ENCODE measurements at places on chromosomes 5 and 9.

DNA sequence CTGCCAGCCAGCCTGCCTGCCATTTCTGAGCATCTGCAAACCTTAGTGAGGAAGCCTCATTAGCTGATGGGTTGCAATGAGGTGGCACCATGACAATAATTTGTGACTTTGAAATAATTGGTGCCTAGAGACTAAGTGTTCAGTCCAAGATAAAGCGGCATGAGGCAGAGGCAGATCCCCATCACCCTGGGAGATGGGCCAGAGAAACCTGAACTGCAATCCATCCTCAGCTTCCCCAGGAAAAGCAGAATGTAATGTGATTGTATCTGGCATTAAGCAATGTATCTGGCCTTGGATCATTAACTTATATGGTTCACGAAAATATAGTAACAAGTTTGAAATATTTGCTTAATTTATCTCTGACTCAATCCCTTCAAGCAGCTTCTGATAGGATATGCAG, 101.0 kb downstream of the SPOCK1 start:
- DNase-seq, result no peak

DNA sequence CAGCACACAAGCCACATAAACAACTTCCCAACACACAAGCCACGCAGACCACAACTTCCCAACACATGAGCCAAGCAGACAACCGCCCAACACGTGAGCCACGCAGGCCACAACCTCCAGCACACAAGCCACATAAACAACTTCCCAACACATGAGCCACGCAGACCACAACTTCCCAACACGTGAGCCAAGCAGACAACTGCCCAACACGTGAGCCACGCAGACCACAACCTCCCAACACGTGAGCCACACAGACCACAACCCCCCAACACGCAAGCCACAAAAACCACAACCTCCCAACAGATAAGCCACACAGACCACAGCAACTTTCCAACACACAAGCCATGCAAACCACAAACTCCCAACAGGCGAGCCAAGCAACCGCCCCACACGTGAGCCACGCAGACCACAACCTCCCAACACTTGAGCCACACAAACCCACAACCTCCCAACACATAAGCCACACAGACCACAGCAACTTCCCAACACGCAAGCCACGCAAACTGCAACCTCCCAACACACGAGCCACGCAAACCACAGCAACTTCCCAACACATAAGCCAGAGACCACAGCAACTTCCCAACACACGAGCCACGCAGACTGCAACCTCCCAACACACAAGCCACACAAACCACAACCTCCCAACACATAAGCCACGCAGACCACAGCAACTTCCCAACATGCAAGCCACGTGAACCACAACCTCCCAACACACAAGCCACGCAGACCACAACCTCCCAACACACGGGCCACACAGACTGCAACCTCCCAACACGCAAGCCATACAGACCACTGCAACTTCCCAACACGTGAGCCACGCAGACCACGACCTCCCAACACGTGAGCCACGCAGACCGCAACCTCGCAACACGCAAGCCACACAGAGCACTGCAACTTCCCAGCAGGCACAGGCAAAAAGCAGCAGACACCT, 10.1 kb downstream of the BRD9 start:
- no peak for DNase-seq

DNA sequence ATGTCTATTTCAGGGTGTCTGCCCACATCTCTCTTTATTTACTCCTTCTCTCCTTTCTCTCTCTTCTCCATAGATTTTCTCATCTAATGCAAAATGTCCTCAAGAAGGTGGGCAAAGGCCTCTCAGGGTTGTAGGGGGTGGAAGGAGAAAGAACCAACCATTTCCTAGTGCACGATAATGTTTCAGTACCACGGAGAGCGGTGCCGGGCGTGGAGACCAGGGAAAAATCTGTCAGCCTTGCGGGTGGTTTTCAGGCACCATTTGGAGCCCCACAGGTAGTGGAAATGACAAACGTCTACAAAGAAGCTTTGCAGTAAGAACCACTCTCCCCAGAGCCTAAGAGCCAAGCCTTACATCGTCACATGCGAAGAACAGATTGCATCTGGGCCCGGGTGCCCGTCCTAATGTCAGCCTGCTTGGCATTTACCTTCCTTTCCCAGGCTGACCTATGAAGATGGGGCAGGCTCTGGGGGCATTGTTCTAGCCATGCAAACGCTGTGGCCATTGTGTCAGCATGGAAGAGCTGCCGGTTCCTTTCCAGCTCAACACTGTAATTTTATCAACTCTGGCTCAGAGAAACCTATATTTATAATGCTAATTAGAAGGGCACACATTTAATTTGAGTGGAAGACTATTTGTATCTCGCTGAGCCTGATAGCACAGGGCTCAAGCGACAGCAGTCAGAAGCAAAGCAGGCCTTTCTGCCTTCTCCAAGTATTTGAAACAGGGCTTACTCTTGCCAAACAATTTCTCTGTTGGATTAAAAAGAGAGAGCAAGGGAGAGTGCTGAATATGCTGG, 430.1 kb upstream of the WWC1 start:
- no peak for DNase-seq

- DNase-seq, result no peak
Measured at GRCh38 chr9:113361304-113362018, 12.1 kb downstream of the BSPRY start.

DNA sequence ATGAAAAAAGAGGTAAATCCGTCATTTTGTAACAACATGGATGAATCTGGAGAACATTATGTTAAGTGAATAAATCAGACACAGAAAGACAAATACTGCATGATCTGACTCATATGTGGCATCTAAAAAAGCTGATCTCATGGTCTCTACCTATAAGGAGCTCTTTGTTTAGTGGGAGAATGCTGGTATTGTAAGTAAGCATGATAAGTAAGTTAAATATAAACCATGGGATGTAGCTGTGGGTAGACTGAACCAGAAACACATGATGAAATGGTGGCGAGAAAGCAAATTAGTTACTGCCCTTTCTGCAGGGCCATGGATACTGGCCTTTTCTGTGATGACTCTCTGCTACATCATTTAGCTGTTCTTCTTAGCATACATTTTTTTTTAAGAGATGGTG, 66.4 kb upstream of the RUSC2 start:
- no peak for DNase-seq

- no peak for DNase-seq
Measured at GRCh38 chr9:3457175-3457574, 68.6 kb downstream of the RFX3 start.

GRCh38 chr9:105127863-105128220, 116.6 kb upstream of the SLC44A1 start:
- no peak for DNase-seq

DNA sequence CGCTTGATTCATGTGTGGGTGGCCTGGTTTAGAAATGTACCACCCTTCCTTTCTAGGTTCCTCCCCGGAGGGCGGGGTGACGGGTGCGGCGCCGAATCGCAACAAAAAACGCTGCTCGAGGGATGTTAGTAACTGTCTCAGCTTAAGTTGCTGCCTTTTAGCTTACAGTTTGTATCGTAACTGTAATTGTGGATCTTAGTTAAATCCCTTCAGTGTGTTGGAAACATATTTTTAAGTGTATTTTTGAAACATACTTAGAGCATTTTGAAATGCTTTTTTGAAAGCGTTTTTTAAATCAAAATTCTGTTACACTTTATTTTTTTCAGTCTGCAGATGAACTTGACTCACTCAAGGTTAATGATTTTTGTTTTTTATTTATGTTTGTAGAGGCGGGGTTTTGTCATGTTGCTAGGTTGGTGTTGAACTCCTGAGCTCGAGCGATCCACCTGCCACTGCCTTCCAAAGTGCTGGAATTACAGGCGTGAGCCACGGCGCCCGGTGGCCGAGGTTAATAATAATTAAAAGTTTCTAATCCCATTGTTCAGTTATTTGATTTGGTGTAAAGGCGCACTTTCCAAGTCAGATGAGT, 997 bp upstream of the CHD1 start:
- no peak for DNase-seq

GRCh38 chr5:94021246-94021645, 279.8 kb upstream of the POU5F2 start:
- no peak for DNase-seq

- DNase-seq, result no peak
Measured at GRCh38 chr5:140565024-140565779, 574 bp downstream of the SLC35A4 start.

DNA sequence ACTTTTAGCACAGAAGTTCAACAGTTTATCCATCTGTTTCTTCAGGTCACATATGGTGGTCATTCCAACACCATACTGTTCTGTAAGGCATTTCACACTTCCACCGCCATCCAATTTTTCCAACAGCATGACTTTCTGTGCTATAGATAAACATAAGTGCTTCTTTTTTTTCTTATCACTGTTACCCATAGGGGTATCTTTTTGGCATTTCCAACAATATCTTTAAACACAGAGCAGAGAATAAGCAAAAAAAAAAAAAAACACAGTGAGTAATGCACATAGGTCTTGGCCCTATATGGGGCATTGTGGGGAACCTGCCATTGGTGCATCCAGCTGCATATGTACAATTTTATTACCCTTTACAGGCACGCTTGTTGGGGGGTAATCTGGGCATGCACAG, 12.2 kb upstream of the ZNF367 start:
- DNase-seq, result no peak

- DNase-seq, result no peak
Measured at GRCh38 chr9:129626625-129627284, 792 bp downstream of the NTMT1 start.

DNA sequence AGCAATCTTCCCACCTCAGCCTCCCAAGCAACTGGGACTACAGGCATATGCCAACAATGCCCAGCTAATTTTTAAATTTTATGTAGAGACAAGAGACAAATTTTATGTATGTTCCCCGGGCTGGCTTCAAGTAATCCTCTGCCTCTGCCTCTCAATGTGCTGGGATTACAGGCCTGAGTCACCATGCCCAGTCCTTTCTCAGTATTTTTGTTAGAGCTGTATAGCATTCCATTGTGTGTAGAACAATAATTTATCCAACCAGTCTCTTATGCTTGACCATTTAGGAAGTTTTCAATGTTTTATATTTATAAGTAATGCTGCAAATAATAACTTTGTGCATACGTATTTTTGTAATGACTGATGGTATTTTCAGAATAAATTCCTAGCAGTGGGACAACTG, 38.9 kb upstream of the CTXN3 start:
- no peak for DNase-seq

DNA sequence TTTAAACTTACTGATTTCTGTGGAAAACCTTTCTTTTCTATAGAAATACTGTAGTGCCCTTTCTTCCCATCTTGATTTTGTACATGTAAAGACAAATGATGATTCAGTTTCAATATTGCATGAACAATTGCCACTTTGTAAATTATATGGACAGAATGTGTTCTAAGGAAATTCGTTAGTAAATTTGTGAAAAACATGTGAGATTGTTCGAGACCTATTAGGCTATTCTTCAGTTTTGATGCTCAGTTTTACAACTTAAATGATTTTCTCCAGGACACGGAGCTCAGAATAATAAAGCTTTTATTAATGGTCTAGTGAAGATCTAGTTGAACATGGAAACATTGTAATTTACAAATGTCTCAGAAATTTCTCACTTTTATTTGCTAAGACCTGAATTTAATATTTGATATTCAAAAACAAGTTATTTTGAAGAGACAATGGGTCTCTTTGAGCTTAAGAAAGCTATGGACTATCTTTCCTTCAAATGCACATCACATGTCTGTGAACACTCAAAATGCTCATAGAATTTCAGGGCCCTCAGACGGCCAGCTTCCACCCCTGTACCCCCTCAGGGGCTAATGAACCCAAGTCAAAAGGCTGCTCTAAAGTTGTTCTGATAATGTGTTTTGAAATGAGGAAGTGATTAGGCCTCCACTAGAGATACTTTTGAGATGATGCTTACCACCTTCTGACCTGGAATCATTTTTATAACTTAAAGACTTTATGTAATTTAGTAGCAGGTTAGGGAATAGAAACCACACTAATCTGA, 54.1 kb upstream of the FSD1L start:
- no peak for DNase-seq

DNA sequence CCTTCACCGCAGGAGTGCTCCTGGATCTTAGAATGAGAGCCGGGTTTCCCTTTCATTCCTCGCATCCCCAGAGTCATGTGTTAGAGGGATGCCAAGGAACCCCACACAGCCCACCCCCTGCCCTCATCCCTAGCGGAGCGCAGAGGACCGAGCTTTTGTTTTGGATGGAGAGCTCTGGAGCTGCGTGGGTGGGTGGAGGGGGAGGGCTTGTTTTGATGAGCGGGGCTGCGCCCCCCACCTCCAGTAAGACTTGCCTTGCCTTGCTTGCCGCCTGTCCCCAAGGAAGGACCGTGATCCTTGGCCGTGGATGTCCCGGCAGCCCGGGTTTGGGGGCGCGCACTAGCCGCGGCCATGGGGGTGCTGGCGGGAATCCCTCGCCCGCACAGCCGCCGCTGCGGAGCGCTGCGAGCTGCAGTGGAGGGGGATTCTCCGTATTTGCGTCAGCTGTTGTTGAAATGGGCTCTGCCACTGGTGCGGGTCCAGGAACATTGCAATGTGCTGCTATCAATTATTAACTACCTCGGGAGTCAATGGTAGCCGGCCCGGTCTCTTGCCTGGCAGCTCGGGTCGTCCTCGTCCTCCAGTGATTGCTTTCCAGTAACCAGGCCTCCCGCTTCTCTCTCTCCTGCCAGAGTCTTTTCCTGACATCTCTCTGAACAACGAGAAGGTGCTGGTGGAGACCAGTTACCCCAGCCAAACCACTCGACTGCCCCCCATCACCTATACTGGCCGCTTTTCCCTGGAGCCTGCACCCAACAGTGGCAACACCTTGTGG, 1.0 kb downstream of the EGR1 start:
- DNase-seq, result no peak

- DNase-seq, result no peak
Measured at GRCh38 chr9:38091310-38092199, 22.5 kb upstream of the SHB start.

GRCh38 chr9:126618585-126619360, 5.0 kb downstream of the LMX1B start:
- no peak for DNase-seq

DNA sequence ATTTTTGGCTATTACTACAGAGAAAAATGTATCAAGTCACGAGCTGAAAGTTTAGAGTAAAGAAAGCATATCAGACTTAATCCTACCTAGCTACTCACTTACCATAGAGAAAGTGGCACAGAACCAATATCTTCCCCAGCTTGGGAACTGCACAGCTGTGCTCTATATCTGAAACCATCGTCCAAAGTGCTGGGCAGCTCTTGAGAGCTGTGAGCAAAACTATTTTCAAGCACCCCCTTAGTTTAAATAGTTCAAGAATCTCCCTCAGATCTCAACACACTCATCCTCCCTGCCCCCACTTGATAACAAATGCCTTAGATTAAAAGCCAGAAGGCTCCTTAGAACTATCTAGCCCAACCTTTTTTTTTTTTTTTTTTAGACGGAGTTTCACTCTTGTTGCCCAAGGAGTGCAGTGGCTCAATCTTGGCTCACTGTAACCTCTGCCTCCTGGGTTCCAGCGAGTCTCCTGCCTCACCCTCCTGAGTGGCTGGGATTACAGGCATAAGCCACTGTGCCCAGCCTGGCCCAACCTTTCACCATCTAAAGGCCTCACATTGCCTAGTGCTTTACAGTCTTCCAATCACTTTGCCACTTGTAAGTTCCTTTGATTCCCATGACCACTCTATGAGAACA, 94.2 kb upstream of the APC start:
- no peak for DNase-seq
